ENCODE measurements at places on chromosomes 4 and X.

GRCh38 chr4:156969101-156969500, 2.5 kb downstream of the PDGFC start:
- no peak for DNase-seq

- DNase-seq: no peak
Measured at GRCh38 chr4:100295792-100296191, 105.5 kb upstream of the DDIT4L start.

DNA sequence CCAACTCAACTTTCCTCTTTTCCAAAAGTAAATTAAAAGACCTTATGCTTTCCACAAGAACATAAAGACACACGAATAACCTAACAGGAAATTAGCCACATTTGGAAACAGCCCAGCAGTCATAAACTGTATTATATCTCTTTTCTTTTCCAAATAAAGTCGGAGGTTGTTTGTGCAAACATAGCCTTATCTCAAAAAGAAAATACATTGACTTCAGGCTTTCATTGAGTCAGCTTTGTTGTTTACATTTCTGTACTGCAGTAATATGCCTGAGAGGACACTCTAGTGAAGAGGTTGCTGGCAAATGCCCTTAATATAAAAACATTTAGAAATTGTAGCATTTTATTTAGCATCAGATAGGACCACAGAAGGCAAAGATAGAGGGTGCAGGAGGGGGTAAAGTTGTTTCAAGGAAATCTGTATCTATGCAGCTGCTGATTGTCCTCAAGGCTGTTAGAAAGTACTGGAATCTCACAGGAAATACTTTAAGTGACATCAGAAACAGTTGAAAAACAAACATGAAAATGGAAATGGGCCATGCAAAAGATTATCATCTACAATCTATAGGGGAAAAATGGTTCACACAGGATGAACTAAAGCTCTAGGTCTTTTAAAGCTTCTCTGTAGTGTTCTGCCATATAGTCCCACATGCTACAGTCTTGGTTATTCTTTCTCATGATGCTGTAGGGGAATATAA, 14.5 kb downstream of the LNX1 start:
- no peak for DNase-seq

DNA sequence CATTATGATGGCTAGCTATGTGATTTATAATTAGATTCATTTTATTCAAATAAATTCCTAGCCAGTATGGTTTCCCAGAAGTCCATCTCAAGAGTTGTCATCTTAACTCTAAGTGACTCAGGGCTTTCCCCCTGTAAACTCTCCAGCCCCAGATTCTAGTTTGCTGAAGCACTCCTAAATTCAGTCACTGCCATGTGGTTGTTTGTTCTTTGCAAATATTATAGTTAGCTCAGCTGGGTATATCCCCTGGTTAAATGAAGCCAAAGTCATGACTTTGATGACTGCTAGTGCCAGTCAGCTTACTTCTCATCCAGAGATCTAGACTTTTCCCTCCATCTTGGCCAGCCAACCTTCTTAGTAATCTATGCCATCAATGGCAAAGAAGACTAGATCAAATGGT, 126.0 kb downstream of the GRIA3 start:
- no peak for DNase-seq

- no peak for DNase-seq
Measured at GRCh38 chr4:39626261-39626660, 12.4 kb downstream of the SMIM14 start.

GRCh38 chrX:147217334-147217733, 402.8 kb upstream of the CXorf51A start:
- DNase-seq: no peak

DNA sequence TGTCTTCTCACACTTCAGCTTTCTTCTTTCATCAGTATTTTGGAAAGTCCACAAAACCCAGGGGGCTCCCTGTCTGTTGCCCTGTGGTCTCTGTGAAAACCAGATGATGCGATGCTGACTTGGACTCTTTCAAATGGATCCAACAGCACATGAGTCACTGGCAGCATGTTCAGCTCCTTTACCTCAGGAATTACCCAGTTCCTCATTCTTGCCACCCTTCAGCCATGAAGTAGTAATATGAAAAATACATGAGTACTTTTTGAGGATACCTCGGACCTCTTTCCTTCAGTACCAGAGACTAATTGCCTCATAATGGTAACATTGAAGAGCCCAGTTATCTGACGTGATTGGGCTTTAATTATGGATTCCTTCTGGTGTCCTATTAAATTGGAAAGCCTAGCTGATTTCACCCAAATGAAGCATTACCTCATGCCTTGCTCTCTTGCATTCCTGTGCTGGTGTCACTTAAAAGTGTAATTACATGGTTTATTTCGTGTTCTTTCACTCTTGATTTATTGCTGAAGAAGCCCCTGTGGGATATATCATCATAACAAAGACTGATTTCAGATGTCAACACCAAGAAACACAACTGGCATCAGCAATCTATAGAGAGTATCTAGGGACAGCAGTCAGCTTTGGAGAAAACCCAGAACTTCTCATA, 63.4 kb downstream of the NFKB1 start:
- no peak for DNase-seq

GRCh38 chr4:149706942-149707341, 108.7 kb downstream of the IQCM start:
- DNase-seq: no peak

GRCh38 chr4:22573198-22573597, 57.3 kb upstream of the ADGRA3 start:
- DNase-seq: no peak

DNA sequence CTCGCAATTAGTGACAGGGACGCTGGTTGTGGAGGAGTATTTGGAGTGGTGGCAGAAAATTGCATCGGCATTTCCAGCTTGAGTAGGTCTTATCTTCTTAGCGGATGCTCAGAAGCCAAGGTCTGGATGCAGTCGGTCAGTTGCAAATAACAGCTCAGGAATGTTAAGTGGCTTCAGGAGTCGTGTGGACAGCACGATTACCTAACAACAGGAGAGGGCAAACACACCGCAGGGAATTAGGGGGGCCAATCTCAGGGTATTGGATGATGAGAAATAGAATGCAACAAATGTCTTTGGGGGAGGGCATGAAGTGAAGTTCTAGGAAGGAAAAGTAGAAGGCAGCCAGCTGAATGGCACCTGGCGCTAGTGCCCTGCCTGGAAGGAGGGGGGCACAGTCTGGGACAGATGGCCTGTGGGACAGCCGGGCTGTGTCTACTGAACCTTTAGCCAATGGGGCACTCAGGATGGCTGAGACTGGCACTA, 11.8 kb downstream of the RASL11B start:
- no peak for DNase-seq

DNA sequence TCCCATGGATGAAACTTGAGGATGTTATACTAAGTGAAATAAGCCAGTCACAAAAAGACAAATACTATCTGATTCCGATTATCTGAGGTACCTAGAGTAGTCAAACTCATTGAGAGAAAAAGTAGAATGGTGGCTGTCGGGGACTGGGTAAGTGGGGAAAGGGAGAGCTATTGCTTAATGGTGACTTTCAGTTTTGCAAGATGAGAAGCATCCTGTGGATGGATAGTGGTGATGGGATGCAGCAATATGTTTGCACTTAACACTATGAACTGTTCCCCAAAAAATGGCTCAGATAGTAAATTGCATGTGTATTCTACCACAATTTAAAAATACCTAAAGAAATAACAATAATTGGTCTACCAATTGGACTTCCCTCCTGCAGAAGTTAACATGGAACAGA, 181.5 kb downstream of the SHROOM3 start:
- DNase-seq: no peak

DNA sequence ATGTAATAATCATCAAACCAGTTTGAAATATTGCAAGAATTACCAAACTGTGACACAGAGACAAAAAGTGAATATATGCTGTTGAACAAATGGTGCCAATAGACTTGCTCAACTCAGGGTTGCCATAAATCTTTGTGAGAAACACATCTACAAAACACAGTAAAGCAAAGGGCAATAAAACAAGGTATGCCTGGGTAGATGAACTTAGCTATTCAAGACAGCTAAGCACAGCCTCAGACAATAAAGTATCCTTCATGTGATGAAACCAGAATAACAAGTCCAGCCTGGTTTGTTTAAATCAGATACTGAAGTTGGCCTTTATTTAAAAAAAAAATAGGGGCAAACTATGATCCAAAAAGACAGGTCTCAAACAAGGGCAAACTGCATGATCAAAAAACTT, 19.2 kb downstream of the LAMTOR3 start:
- DNase-seq: no peak

GRCh38 chr4:161816958-161817357, 346.8 kb downstream of the FSTL5 start:
- no peak for DNase-seq

DNA sequence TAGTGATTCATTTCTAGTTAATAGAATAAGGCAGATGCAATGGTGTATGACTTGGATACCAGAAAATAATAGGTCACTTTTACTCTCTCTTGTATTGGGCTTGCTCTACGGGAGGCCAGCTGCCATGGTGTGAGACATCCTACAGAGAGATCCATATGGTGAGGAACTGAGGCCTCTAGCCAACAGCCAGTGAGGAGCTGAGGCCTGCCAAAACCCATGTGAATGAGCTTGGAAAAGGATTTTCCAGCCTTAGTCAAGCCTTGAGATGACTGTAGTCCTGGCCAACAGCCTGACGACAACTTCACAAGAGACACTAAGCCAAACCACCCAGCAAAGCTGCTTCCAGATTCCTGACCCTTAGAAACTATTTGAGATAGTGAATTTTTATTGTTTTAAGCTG, 1300.2 kb downstream of the RAPGEF2 start:
- no peak for DNase-seq

- DNase-seq: no peak
Measured at GRCh38 chr4:53633608-53634007, 42.3 kb upstream of the LNX1 start.

DNA sequence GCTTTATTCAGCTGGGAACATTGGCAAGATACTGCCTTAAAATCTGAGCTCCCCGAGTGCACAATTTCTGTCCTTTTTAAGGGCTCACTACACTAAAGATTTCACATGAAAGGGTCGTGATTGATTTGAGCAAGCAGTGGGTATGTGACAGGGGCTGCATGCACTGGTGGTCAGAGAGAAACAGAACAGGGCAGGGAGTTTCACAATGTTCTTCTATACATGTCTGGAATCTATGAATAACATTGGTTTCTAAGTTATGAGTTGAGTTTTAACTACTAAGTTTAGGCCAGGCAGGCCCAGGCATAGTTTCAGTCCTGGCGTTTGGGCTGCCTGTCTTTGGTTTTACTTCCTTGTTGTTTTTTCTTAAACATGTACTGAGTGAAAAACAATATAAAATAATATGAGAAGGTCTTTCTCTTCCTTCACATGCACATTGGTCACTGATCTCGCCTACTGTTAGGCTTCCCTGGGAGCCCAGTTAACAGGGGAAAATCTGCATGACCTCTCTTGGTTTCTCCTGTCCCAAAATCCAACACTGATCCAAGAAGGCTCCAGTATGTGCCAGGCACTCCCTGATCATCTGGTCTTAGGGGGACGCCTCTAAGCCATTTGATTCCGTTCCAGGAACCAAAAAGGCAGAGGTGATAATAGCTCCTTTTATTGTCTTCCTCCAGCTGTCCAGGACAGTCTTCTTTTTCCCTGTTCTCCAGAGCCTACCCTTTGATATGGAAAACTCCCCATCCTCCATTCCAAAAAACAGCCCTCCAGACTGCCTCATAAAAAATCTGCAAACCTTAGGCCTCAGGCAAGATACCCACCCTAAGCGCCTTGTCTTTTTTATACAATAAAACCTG, at the start of gene UGT2B17:
Gene UGT2B17 (minus strand): TSS at position 51 of the 854 bp plus-strand sequence. CDS start 7,838 bp downstream, outside the sequence.
- DNase-seq: no peak

GRCh38 chr4:85756938-85757337, 282.0 kb downstream of the ARHGAP24 start:
- no peak for DNase-seq

DNA sequence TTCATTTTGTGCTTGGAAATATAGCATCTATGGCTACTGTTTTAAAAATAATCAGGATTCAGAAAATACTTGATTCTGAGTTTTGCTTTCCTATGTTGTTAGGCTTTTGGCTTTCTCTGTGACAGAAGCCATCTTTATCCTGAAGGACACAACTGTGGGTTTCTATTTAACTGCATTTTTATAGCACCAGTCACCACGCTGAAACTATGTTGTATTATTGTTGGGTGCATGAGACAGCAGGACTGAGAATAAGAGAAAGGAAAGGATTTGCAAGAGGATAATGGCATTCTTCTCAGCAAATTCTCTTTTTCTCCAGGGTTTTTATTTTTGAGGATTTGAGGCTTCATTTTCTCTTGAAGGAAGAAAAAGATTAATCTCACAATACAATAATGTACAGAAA, 10.1 kb upstream of the NEUROG2 start:
- DNase-seq: no peak

Data from stimulated activated CD8-positive, alpha-beta memory T cell treated with anti-CD3 and anti-CD28 coated beads, Interleukin-15, amount 100 ng/mL, for 4 hours (primary cell).